NCI-H1930 (cell line): ENCODE measurements at places on chromosomes 7 and 10.

- DNase-seq = no peak
These were observed 26.9 kb upstream of the LAMB4 start for GRCh38 chr7:108156897-108157605.

GRCh38 chr10:106618646-106619045 is 545.9 kb downstream of the SORCS1 start:
- DNase-seq = no peak

DNA sequence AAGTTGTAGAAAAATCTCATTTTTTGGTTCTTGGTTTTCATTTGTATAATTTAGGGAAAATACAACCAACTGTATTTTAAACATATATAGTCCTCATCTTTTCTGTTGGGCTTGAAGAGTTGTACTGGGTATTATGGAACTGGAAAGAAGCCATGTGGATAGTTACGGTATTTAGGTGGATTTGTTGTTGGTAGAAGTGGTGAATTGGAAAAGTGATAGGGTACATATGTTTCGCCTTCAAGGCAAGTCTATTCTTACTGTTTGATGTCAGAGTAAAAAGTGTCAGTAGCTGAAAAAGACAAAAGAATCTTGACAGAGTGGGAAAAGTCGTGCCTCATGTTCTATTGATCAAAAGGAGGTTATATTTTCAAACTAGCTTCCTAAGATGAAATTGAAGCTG is 64.6 kb downstream of the GBF1 start:
- no peak for DNase-seq

GRCh38 chr10:69515699-69516259 is 57.4 kb downstream of the NEUROG3 start:
- no peak for DNase-seq

- no peak for DNase-seq
These were observed 1.8 kb upstream of the IKZF1 start for GRCh38 chr7:50302486-50303334.

DNA sequence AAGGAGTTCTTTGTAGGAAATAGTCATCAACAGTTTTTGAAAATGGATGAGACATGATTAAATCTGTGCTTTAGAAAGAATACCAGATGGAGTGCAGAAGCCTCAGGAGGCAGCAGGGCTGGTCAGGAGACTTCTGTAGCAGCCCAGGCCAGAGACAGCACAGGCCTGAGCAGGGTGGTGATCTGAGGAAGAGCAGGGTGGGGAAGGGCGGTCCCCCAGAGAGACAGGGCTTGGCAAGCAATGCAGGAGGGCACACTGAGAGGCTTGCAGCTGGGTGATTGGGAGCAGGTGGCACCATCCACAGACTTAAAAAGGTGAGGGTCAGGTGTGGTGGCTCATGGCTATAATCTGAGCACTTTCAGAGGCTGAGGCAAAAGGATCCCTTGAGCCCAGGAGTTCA is 4.3 kb upstream of the SMKR1 start:
- no peak for DNase-seq
